ENCODE measurements at places on chromosomes 1 and 21.

- DNase-seq: no peak
Observed at GRCh38 chr21:36727866-36728265, 29.0 kb downstream of the SIM2 start.

DNA sequence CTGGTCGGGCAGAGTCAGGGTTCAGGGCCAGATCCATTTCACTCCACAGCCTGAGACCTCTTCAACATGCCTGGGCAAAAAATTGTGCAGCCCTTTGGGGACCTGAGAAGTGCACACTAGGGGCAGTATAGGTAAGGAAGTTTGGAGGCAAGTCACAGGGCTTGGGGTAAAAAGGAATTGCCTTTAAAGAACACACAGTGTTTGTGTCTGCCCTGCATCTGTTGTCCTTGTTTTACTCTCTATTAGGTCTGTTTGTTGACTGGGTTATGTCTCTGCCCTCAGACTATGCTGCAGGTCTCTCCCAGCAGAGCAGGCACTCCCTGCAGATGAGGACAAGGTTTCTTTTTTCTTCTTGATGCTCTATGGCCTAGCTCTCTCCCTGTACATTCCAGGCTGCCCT lies 22.0 kb downstream of the LDLRAD2 start:
- no peak for DNase-seq

DNA sequence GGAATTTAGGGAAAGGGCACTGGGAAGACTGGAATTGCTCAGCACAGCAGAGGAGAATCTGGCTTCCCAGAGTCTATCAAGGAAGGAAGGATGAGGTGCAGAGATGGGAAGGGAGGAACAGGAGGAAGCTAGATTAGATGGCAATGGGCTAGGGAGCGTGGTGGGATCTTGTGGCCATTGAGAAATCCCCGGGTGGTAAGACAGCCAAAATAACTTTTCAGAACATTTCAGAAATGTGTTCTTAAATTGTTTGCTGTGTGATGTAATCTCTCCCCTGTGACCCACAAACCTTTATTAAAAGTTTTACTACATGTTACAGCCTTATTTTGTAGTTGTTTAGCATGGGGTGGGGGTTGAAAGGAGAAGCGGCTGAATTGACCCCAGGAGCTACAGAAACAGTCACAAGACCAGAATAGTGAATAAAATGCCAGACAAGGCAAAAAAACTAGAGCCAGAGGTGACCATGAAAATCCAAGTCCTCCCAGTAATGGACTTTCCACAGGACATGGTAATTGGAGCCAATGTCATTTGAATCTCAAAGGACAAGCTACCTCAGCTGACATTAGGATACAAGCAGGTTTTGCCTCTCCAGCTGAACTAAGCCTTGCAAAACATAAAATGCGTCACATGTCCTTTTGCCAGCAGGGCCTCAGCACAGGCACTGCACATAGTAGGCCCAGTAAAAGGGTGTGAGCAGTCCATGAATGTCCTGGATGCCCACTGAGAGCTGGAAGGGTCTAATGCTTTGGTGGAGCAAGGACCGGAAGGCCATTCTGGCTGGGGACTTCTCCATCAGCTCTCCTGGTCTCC lies 980 bp upstream of the AHCYL1 start:
- DNase-seq: no peak

DNA sequence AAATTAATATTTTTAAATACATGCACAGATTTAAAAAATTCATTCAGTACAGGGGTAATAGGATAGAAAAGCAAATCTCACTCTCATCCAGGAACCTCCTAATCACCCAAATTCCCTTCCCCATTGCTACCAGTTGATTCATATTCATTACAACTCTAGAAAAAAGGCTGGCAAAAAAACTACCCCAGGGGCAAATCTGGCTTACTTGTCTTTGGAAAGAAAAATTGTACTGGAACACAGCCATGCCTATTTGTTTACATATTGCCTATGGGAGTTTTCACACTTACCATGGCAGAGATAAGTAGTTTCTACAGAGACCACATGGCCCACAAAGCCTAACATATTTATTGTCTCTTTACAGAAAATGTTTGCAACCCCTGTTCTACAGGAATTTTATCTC lies 8.9 kb upstream of the RBM34 start:
- DNase-seq: no peak

DNA sequence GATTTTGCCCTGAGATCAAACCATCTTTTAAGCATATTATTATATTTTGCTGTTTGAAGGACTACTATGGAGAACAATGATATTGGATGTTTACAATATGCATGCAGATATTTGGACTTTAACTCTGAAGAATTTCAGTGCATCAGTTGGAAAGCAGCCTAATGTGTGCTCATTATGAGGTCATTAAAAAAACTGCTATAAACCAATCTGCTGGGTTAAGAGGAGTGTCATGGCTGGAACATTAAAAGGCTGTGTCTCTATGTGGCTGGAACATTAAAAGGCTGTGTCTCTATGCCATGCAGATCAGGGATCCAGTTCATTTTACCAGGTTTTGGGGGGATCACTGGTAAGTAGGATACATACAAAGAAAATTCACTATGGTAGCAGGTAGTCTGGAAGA lies 77.6 kb downstream of the SPATA46 start:
- no peak for DNase-seq

DNA sequence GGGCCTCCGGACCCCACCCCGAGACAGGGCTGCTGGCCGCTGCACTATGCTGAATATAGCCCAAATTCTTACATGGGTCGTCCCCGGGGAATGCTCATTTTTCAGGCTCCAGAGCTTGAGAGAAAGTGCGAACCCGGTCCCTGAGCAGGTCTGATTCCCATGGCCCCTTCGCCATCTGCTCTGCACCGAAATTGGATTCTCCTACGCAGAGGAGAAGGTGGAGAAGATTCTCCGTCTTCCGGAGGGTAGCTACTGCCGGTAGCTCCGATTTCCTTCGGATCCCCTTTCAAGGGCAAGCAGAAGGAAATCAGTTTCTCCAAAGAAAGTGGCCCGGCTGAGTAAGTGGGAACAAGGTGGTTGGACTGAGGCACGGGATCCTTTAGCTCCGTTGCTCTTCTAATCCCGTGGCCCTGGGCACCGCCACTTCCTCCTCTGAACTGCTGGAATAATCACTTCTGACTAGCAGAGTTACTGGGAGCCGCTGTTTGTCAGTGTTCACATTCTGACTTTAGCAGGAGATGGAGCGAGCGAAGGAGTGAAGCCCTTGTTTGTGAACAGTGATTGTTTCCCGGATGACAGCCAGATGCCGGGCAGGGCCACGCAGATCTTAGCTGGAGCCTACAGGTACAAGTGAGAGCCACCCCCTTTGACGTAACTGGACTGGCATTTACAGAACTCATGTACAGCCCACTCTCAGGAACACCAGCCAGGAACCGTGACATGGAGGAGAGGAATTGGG lies 1.1 kb upstream of the ZNF496 start:
- DNase-seq: no peak

DNA sequence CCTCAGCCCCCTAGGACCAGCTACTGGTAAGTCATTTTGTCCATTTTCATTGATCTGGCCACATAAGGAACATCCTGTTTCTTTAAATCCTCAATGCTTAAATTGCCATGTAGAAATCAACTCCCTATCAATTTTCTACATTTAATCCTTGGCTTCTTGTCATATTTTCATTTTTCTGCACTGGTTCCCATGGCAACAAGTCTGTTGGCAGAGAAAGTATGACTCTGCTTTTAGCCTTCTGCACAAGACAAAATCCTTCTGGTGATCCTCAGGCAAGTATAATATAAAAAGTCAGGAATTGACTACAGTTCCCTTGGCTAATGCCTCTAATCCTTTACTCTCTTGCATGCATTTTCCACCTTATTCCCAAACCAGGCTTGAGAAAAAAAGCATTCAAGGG lies 65.0 kb downstream of the LRRC40 start:
- DNase-seq: peak; percentile 87

DNA sequence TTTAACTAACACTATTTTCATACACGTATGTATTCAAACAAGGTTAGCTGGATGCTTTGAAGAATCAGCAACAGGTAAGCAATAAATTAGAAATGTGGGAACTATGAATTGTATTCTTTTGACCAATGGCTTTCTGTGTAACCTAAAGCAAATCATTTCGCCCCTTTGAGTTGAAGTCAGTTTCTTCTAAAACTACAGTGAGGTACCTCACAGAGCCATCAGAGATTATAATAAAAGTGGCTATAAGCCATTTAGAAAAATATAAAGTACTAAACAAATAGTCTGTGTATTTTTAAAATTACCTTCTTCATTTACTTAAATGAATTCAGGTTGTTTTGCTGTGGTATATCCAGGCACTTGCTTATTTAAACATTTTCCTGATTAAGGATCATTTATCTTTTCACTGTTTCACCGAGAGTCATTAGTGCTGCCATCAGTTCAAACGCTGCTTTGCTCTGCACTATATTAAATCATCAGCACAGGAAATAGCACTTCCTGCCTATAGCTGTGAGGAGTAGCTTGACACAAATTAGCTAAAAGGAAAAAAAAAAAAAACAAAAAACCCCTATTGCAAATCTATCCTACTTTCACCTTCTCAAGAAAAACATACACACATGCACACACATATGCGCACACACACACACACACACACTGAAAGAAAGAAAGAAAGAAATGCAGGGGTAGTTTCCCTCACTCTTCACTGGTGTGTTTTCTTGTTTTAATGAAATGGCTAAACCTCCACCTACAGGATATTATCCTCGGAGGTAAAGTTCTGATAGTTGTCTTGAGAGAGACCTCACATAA lies 39.8 kb upstream of the C1orf105 start:
- no peak for DNase-seq

DNA sequence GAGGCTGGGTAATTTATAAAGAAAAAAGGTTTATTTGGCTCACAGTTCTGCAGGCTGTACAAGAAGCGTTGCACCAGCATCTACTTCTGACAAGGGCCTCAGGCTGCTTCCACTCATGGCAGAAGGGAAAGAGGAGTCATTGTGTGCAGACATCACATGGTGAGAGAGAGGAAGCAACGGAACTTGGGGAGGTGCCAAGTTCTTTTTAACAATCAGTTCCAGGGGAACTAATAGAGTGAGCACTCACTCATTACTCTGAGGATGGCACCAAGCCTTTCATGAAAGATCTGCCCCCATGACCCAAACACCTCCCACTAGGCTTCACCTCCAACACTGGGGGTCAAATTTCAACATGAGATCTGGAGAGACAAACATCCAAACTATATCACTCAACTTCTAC lies 77.2 kb downstream of the DDAH1 start:
- no peak for DNase-seq

GRCh38 chr1:52249831-52250230 lies 107.9 kb downstream of the ZFYVE9 start:
- DNase-seq: peak; percentile 18

- no peak for DNase-seq
Observed at GRCh38 chr1:62436039-62436465, 797 bp upstream of the USP1 start.

DNA sequence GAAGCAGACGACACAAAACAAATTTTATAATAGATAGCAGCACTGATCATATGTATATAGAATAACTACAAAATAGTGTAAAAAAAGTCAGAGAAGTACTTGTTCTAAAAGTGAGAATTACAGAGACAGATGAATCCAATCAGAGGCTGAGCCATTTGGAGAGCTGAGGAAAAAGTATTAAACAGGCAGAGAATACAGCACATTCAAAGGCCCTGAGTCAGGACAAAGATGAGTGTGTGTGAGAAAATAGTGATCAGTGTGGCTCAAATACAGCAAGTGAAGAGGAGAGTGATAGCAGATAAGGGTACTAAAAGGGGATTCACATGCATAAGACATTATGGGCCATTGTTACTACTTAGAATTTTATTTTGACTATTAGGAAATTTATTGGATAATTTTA lies 430.6 kb upstream of the BRINP3 start:
- no peak for DNase-seq

GRCh38 chr1:217134857-217135568 lies 411.8 kb upstream of the ESRRG start:
- no peak for DNase-seq

GRCh38 chr1:118202076-118202608 lies 17.1 kb upstream of the SPAG17 start:
- DNase-seq: no peak

GRCh38 chr1:198072177-198072576 lies 84.6 kb upstream of the NEK7 start:
- DNase-seq: no peak

DNA sequence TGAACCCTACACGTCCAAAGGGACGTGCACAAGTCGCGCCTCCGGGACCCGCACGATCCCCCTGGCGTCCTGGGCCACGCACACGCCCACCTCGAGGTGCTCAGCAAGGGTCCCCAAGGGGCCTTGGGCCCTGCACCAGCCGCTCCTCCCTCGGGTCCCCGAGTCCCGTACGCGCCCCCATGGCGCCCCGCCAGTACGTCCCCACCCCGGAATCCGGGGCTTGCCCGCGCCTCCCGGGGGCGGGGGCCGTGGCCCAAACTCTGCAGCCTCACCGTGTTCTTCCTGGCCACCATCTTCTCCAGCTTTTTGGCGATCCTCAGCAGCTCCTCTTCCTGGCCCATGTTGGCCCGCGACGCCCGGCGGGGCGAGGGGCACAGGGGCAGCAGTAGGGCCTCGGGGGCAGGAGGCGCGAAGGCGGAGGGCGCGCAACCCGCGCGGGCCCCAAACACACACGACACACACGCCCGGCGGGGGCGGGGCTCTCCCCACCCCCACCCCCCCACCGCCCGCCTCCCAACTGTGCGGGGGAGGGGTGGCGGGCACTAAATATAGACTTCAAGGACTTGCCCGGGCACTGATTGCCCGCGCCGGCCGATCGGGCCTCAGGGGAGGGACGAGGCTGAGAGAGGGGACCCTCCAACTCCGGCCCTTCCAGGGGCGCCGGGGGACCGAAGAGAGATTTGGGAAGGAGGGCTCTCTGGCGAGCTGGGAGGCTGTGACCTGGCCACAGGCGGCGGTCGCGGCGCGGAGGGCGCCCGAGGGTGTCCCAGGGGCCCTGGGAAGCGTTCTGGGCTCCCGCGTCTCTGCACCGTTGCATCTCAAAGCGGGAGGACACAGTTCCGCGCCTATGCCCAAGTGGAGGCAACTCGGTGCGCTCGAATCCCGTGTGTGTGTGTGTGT lies at the start of gene TCEA3:
Gene TCEA3, minus strand, starts transcription at position 456 of the 900 bp plus-strand sequence. Its CDS starts 115 bp downstream, at position 341.
- no peak for DNase-seq

DNA sequence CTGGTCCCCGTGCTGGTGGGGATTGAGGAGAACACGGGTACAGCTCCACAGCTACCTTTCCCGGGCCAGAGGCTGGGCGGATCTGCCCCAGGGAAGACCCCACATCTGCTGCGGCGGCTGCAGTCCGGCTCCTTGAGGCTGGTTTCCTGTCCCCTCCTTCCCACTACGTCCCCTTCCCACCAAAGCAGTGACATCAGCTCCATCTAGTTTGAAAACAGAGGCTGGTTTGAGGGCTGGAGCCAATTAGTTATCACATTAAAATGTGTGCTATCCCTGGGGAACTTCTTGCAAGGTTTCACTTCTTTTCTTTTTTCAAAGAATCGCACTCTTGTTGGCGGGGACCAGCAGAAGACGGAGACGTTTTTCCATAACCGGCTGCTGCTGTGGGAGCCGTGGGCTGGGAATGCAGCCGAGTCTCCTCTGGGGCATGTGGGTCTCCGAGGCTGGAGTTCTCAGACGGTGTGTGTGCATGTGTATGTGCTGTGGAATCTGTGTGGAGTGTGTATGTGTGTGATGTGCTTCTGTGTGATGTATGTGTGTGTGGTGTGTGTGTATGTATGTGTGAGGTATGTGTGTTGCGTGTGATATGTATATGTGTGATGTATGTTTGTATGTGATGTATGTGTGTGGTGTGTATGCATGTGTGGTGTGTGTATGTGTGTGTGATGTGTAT lies 8.9 kb upstream of the PCBP3 start:
- no peak for DNase-seq

All from fibroblast of the conjunctiva (primary cell).